CD4-positive, alpha-beta T cell treated with Interferon alpha-2 for 1 hour (primary cell): ENCODE measurements at places on chromosomes 12 and 14.
A peak's percentile ranks its signal among the peaks of the same experiment; 100 is the strongest.

DNA sequence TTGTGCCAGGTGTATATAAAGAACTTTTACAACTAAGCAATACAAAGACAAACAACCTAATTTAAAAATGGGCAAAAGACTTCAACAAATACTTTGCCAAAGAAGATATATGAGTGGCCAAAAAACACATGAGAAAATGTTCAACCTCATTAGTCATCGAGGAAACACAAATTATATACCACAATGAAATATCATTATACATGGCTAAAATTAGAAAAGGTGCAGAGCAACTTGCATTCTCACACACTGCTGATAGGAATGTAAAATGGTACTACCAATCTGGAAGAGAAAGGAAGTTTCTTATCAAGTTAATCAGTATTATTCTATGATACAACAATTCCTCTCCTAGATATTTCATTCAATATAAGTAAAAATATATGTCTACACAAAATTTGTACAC, 131.6 kb upstream of the FRMD6 start:
- no peak for DNase-seq

DNA sequence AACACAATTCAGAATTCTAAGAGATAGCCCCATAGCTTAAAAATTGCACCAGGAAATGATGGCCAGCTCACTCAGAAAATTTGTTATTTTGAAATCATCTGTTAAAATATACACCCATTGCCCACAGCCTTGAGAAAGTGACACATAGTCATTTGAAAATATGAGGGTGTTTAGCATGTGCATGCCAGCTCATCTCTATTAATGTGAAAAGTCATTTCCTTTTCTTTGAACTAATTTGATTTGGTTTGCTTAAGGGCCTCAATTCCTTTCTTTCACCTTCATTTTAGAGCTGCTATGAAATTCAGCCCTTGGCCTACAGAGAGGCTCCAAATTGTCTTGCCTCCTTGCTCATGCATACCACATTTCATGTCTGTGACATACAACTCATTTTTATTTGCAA, 241.4 kb downstream of the PHLDA1 start:
- DNase-seq: no peak

DNA sequence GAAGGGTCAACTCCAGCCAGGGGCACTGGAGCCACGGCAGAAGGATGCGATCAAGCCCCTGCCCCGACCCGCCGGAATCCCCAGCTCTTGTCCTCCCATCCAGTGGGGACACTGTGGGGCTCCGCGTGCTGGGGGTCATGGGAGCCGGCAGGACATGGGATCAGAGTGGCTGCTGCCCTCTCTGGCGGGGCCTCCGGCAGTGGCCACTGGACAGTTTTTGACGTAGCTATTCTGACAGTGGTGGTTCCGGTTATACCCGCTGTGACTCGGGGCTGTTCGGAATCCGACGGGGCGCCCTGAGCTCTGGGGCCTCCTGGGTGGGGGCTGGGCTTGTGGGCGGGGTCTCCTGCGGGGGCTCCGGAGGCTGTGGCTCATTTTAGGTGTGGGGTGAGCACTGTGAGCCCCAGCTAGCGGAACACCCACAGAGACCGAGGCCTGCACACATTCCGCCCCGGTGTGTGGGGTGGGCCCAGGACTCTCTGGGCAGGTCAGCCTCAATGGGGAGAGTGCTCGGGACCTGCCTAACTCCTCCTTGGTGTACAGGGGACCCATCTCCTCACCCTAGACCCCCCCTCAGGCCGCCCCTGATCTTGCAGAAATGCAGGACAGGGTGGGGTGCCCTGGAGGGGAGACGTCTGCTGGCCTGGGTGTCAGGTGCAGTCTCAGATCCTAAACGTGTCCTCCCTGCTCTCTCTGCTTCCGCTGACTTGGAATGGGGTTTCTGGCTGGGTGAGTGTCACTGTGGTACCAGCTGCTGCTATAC, 374.2 kb downstream of the TMEM121 start:
- no peak for DNase-seq

- DNase-seq: no peak
Measured at GRCh38 chr12:129607301-129607700, 296.5 kb downstream of the TMEM132D start.

DNA sequence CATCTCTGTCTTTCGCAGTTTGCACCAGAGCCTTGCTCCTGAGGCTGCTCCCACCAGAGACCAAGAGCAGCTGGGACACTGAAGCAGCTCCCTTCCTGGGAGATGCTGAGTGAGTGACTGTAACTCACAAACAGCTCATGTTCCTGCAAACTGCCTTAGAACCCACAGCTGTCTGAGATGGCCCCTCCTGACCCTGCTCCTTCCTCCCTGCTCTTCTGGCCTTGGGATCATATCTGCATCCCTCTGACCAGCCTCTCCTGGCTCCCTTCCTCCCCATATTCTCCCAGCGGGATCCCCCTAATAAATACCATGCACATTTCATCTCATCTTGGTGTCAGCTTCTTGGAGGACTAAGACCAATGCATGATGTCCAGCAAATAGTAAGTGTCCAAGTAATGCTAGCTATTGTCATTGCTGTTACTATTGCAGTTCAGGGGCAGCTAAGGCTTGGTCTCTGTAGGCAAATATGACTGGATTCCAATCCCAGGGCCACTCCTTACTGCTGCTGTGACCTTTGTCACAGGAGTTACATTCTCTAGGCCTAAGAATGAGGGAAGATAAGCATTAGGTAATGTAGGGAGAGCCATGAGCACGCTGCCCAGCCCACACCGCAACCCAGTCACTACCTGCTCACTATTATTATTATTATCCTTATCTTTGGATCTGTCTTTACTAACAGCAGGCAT, 47.9 kb downstream of the SYNE3 start:
- no peak for DNase-seq

DNA sequence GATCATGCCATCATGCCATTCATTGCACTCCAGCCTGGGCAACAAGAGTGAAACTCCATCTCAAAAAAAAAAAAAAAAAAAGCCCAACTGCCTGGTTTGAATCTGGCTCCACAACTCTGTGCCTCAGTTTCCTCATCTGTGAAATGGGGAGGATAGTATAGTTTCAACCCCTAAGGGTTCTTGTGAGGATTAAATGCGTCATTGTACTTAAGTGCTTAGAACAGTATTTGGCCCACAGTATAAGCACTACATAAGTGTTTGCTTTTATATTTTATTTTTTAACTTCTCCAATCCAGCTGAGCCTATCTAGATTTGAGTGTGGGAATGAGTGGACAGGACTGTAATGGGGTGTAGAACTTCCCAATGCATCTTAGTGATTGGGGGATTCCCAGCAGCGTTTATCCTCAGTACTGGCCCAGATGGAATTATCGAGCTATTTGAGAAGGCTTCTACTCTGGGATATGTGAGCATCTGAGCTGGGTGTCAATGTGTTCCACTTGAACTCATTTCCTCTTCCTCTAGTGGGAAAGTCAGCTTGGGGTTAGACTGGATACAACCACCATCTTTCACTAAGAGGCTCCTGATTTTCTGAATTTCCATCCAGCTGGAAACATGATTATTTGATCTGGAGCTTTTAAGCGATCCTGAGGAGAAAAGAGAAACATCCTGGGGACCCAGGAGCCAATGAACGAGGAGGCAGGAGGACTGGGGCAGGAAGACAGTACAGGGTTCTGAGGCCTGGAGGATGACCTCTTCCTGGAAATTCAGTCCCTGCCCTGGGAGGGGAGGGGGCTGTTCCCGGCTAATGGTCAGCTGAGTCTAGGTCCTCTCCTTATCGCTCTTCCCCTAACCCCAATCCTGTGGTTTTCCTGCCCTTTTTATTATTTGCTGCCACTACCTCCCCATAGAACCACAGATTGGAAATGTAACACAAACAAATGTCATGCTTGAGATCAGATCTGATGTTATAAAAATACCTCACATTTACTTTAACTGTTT, 9.3 kb upstream of the ESPL1 start:
- DNase-seq: no peak

DNA sequence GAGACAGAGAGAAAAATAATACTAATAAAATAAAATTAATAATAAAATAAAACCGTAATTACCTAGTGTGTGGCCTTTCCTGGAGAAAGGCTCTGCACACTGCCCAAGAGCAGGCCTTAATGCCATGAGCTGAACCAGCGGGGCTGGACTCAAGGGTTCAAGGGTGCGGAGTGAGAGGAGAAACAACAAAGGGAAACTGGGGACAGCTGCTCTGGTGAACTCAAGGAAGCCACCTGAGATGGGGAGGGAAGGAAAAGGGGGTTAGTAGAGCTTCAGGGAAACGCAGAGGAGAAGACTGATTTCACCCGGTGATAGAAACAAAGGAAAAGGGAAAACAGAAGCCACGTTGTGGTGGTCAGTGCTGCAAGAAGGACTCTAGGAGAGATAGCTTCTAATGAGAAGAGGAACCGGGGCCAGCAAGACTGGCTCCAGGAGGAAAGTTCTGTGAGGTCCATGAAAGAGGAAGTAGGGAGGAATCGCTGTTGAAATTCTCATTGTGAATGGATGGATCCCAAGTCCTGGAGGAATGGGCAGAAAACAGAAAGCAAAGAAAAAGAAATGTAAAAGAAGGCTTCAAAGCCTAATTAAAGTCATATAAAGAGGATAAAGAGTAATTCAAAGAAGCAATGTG, 48.3 kb upstream of the BCL2L14 start:
- DNase-seq: no peak

GRCh38 chr14:78835909-78836308, 665.7 kb downstream of the NRXN3 start:
- DNase-seq: no peak

DNA sequence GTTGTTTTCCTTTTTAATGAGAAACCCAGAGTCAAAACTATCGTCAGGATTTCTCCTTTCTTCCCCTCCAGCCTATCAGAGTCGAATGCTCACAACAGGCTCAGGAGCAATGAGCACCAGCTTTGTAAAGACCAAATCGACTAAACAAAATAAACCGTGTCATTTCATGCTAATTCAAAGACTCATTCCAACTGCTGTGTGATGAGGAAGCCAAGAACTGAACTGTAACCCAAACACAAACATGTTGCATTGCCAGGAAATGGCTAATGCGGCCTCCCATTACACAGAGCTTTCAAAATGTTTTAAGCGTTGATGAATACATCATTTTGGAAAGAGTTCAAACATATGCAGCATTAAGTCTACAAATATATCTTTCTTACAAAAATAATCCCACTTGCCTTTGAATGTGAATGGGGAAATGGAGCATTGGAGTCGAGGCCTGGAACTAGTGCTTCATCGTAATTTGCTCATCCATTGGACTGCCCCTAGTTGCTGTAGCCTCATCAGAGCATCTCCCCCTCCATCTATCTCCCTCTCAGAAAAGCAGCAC, 349.5 kb downstream of the GXYLT1 start:
- no peak for DNase-seq

GRCh38 chr14:54117396-54117795, 160.8 kb upstream of the BMP4 start:
- no peak for DNase-seq

- no peak for DNase-seq
Measured at GRCh38 chr12:8681129-8681884, 16.5 kb upstream of the RIMKLB start.

- no peak for DNase-seq
Measured at GRCh38 chr12:7042842-7043241, 17.7 kb upstream of the C1S start.

DNA sequence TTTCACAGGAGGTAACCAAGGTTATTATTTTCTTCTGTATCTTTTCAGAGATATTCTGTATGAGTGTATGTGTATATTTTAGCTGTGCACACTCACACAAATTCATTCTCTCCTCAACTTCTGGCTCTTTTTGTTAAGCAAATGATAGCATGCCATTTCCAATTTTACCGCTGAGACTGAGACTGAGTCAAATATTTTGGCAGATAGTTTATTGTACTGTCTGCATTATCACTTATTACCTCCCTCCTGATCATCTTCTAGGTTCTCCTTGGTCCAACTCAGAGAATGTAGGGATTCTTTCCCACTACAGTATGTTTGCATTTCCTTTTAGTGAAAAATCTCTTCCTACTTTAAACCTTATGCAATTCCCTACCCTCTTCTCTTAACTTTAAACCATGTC, 33.3 kb downstream of the DACT1 start:
- DNase-seq: no peak

- no peak for DNase-seq
Measured at GRCh38 chr12:124829708-124830304, 33.9 kb downstream of the SCARB1 start.

DNA sequence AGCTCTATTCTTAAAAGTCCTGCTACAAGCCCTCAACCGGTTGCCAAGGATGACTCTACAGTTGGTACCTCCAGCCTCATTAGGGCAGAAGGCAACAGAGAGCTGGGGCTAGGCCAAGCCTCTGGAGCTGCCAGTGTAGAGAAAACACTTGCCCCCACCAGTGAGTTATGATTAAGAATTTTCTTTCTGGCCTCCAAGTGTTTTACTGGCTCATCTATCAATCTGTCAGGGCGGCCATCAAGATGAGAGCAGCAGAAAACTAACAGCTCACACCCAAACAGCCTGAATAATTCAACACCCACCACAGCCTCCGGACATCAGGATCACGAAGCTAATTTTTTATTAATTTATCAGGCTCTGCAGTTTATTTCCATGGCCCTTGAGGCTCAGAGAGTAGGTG, 40.7 kb upstream of the CMKLR1 start:
- no peak for DNase-seq

DNA sequence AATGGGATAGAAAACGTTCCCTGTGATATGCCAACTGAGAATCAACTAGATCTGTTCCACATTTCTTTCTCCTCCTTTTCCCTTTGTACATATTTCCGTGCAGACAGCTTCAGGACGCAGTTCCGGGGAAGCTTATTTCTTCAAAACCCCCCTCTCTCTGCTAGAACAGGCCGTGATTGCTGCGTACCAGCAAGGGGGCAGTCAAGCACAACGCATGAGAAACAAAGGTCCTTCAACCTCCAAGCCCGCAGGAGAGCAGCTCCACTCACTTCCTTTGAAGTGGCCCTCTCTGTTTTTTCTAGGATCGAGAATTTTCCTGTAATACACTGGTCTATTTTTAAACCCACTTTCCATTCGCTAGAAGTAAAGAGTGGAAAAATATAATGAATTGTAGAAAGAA, 80.8 kb downstream of the ZNF664 start:
- no peak for DNase-seq

GRCh38 chr14:34078117-34078743, 127.4 kb upstream of the EGLN3 start:
- peak; percentile 10 for DNase-seq

DNA sequence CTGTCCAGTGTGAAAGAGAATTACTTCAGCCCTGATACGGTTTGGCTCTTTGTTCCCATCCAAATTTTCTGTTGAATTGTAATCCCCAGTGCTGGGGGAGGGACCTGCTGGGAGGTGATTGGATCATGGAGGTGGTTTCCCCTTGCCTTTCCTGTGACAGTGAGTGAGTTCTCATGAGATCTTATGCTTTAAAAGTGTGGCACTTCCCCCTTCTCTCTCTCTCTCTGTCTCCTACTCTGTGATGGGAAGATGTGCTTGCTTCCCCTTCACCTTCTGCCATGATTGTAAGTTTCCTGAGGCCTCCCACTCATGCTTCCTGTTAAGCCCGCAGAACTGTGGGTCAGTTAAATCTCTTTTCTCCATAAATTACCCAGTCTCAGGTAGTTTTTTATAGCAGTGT, 5.5 kb upstream of the SLC15A5 start:
- no peak for DNase-seq

GRCh38 chr12:121490401-121491281, 90.2 kb downstream of the KDM2B start:
- no peak for DNase-seq

- no peak for DNase-seq
Measured at GRCh38 chr12:42447371-42447786, 121.4 kb downstream of the PPHLN1 start.
